ENCODE measurements at places on chromosomes 12 and 14.

GRCh38 chr14:102485693-102486512, 23.7 kb downstream of the ANKRD9 start:
- DNase-seq: peak; percentile 19

DNA sequence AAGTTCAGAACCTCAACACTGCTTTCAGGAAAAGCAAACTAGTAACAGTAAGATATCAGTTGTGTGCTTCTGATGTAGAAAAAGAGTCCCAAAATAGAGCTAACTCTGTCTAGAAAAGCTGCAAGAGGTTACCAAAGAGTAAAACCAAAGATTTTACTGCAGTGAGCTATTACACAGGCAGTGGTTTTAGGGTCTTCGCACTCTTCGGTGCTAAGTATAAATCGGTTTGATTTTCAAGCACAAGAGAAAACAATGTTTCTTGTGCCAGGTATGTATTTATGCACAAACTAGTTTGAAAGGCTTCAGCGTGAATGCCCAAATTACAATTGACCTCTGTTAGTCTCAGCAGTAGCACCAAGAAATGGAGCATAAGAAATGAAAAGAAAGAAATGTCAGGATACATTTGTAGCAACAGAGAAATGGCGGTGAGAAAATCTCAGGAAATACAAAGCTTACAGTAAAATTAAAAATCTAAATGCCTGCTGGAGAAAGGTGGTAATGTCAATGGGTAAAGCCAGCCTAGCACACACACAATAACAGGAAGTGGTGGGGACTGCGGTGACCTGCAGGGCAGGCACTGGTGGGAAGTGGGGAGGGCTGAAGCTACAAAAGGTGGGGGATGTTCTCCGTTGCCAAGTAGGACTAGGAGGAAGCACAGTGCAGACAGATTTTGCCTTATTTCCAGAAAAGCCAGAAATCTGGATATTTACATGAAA, 18.0 kb upstream of the DYRK2 start:
- no peak for DNase-seq

DNA sequence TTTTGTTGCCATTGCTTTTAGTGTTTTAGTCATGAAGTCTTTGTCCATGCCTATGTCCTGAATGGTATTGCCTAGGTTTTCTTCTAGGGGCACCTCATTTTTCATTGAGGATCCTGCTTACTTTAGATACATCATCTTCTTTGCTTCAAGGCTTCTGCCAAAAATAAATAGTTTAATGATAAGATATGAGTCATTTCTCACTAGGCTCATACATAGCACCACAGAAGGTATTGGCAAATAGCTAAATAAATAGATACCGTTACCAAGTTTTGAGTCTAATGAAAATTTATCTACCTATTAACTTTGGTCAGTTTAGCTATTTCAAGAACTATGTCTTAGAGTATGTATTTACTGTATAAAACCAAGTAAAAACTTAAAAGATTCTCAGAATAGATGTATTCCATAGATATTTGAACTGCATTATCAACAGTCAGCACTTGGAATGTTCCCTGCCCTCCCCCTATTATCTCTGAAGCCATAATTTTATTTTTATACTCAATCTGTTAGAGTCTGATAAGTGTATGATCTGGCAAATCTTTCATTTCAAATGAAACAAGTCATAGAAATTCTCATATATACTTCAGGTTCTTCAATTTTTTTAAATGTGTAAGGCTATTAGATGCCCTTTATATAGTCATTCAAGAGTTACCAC, 310.2 kb downstream of the CCDC91 start:
- no peak for DNase-seq

GRCh38 chr12:20631711-20632110, 63.4 kb upstream of the SLCO1C1 start:
- no peak for DNase-seq

DNA sequence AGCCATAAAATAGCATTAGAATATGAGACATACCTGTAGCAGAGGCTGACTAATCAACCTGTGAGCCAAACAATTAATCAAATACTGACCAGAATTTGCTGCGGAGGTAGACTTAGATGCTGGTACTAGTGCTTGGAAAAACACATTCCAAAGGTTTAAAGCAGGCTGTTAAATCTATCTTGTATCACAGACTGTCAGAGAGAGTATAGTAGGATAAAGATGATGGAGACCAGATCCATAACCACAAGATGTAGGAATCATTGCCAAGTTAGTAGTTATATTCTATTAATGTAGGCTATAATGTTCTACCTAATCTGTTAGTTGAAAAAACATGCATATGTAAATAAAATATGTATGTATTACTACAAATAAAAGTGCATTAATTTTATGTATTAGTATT, 726.2 kb downstream of the SLC6A15 start:
- no peak for DNase-seq

- DNase-seq: no peak
Observed at GRCh38 chr12:58347188-58347587, 405.8 kb downstream of the ATP23 start.

GRCh38 chr14:58914279-58914855, 274.1 kb upstream of the DAAM1 start:
- no peak for DNase-seq

DNA sequence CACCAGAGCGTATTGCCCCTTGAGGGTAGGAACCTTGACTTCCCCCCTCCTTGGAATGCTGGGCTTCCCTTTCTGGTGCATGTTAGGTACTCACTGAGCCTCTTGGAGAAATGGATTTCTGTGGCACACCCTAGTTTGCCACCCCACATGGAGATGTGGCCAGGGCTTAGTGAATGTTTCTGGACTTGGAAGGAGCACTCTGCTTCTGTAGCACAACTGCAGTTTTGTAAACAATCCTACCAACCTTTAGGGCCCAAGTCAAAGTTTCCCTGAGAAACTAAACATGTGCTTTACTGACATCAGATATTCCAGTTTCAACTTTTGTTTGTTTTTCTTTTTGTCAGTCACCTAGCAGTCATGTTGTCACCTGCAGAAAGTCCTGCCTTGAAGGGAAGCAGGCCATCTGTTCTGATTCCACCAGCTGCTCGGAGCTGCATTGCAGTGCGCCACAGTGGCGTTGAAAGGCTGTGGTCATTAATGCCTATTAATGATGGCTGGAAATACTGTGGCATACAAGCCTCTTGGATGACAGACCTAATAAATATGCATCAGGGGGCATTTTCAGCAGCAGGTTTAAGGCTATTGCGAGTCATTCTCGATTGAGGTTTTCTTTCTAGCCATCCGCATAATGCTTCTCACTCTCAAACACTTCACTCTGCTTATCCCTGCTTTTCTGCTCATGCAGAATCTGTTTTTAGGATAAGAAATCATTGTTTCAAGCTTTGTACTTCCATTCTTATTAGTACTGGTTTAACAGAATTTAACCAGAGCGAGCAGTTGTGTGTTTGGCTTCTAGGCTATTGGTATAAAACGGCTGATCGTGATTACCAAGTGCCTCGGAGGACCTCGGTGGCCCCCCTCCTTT, 7.8 kb downstream of the PELI2 start:
- DNase-seq: no peak

GRCh38 chr12:131810726-131811125, 17.5 kb upstream of the MMP17 start:
- DNase-seq: no peak

DNA sequence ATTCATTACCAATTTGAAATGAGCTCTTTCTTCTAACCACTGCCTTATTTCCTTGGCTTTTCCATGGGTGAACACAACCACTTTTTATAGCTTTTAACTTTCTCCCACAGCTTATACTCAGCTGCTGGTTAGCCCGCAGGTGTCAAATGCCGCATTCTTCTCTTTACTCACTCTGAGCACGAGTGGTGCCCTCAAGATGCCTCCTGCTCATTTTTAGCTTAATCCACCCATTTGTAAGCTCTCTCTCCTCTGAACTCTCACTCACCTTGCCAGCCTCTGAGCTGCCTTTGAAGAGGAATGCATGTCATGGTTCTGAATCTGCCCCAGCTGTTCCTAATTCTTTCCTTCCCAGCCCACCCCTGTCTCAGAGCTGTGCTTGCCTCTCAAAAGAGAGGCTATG, 449.4 kb upstream of the PRICKLE1 start:
- DNase-seq: no peak

DNA sequence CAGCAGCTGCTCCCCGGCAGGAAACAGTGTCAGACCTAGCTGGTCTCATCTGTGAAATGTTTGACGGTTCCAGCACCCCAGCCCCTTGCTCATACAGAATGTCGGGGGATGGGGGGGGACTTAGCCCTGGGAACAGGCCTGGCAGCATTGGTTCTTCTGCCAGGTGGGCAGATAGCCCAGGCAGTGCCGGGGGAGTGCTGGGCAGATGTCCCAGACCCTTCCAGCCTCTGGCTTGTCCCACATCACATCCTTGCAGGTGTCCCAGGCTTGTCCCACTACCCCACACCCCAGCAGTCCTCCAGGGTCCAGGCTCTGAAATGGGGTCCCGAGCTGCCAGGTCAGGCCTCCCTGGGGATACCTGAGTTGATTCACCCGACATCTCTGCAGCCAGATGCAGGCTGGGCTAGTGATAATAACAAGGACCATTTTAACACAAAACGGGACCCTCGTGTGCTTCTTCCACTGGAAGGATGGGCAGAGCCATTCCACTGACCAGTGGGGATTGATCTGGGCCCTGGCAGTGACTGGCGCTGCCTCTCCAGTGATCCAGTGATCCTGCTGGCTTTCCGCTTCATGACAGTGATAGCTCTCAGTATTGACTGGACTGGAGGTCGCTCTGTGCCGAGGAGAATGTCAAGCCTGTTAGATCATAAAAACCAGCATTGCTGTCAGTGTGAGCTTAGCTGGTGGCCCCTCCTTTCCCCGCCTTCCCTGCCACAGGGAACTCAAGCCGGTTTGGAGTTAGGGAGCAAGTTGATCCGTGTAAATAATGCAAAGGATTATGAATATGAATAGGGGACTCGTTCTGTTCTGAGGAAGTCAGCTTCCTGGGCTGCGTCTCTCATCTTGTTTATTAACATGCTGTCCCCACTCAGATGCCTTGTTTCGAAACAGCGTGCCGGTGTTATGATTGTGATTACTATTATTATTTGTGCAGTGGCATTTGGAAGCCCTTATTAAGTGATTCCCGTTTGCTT, 180.6 kb downstream of the AACS start:
- no peak for DNase-seq

GRCh38 chr12:58818546-58818945, 101.8 kb downstream of the LRIG3 start:
- DNase-seq: no peak

DNA sequence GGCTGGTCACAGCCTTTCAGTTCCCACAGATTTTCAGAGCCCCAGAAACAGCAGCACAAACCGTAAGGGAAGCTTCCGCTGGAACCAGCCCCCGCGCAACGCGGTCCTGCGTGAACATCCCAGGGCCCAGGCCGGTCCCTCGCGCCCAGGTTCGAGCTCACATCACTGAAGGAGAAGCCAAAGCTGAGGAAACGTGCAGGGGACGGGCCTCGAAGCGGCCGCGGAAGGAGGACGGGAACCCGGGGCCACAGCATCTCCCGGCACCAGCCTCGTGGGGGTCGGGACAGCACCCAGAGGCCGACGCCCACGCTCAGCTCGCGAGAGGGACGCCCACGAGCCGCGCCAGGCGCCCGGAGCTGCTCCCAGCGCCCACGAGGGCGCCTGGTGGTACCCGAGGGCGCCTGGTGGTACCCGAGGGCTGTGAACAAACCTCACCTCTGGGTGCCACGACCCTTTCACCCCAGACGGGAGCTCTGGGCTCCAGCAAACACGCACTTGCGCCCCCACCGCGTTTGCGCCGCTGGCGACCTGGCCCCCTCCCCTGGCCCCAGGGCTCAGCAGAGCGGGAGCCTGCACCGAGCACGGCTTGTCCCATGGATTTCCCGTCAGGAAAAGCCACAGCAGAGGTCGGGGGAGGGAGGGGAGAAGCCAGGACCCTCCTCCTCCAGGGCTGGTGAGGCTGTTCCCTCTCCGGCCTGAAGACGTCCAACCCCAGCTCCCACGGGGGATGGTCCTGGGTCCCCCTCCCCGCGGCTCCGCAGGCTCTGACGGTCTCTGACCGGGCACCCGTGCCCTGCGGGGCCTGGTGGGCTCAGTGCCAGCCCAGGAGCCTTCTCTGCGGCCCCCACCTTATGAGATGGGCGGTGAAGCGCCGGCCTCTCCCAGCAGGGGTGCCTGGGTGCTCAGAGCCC, 6.9 kb downstream of the LRCOL1 start:
- DNase-seq: no peak

- DNase-seq: no peak
Observed at GRCh38 chr14:90573385-90574105, 176.7 kb downstream of the CALM1 start.

DNA sequence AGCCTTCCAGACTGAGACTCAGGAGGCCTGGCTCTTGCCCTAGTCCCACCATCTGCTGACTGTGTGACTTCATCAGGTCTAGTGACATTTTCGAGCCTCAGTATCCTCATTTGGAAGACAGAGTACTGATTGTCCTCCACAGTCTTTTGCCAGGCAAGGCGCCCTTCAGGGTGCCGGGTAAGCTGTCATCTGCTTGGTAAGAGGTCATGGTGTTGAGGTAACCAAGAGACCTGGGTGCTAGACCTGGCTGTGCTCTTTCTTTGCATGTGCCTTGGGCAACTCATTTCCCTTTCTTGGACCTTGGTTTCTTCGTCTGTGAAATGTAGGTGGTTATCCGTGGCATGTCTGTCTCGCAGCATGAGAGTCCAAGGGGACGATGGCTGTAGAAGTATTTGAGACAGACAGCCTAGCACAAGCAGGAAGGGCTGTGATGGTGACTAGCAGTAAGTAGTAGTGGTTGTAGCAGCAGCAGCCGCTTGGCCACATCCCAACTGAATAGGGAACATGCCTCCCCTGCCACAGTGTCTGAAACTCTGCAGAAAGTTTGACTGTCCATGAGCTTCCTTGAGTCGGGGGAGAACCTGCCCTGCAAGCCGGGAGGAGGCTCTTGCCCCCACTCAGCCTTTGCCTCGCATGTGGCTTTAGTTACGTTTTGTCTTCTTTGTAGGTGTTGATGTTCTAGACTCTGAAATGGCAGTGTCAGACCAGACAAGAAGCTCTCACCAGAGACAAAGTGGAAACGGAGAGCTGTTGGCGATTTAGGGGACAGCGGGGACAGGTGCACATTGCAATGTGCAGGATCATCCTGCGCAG, 40.3 kb downstream of the EVL start:
- no peak for DNase-seq

DNA sequence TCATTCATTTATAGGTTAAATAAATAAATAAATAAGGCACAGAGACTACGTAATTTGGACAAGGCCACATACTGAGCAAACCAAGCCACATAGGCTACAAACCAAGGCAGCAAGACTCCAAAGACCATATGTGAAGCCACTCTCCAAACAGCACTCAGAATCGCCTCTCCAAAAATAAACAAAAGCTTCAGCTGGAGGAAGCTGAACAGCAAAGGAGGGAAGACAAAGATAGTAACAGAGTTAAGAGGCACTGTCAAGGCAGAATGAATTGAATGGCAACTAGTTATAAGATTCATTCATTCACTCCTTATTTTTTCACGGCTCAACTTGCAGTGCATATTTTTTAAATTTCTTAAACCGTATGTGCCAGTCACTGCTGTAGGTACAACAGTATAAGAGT, 200.5 kb upstream of the GRIP1 start:
- no peak for DNase-seq

Measured in GM13976 (cell line).